Central memory CD8-positive, alpha-beta T cell (primary cell): ENCODE measurements at places on chromosomes 7 and 10.

- DNase-seq: no peak
Observed at GRCh38 chr10:89465196-89465595, 50.8 kb downstream of the IFIT5 start.

DNA sequence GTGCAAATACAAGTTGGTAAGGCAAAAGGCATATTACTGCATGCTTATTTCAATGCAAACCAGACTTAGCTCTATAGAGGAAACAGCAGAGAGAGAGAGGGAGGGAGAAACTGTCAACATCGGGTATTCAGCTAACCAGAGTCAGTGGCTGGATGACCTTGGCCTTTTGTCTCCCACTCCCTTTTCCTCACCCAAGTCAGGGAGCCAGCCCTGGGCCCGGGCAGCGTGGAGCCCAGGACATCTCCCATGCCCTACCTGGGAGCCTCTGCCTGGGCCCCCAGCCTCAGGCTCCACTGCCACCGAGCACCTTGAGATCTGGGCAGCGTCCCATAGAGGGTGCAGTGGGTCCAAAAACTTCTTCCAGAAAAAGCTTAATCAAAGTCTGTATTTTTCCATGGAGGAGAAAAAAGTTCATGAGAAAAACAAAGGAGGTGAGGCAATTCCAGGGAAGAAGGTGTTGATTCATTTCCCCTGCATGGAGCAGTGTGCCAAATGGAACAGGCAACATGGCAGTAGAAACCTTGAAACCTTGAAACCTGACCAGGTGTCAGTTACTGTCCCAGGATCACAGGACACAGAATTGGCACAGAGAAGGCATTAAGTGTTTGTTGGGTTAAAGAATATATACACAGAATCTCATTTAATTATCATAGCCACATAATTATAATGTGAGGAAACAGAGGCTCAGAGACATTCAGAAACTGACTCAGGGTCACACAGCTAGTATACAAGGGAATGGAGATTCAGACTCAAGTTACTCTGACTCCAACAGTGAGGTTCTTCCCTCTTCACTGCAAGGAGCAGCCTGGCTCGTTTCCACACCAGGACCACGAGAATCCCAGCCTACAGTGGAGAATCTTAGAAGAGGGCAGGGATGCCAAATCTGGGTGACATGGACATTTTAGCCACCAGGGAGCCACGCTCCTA, 5.8 kb upstream of the NCOA4 start:
- DNase-seq: no peak

DNA sequence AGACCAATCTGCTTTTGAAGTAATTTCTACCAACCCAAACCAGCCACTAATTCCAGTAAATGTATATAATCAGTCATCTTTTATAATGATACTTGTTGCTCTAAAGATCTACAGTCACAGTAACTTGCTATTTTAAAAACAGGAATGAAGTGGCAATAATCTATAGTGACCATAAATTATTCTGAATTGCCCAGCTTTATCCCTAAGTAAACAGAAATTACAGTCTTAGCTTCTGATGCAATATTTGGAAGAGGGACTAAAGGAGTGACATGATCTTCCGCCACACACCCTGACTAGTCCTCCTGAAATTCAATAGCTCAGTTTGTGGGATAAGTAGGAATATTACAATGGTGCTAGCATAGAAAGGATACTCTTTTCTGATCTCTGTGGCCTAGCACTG, 96.1 kb downstream of the ATE1 start:
- DNase-seq: no peak

DNA sequence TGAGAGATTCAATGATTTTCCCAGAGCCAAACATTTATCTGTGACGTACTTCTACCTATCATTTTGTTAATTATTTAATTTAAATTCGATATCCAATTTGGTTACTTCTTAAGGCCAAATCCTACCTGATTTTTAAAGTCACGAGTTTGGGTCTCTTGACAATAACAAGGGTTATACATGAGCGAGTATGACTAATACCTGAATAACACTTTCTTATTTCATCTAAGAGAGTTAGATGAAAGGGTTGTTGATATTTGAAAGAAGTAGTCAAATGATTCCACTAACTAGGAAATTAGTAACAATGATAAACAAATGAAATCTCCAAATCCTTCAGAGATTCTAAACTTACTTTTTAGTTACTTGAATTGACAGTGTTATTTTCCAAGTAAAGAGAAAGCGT, 1086.9 kb downstream of the XPNPEP1 start:
- no peak for DNase-seq

DNA sequence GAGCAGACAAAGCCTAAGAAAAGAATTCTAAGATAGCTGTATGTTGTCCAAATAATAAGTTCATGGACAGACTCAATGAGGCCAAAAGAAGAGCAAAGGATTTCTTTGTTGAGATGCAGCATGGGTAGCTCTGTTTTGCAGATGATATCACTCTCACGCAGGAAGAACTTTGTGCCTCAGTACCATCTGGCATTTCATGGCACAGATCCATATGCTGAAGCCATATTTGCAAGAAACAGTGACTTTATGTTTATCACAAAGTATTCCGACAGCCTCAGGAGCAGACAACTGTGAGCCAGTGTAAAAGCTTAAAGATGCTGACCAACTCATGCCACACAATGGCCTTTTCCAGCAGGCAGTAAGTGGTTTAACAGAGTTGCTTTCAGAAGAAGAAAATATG, 45.5 kb upstream of the RNF148 start:
- DNase-seq: no peak
